ENCODE measurements at places on chromosomes 13 and 19. TPM values are rescaled to one million over a fixed set of nuclear protein-coding genes. Genes with fewer than 3 reads are reported as not detected.

DNA sequence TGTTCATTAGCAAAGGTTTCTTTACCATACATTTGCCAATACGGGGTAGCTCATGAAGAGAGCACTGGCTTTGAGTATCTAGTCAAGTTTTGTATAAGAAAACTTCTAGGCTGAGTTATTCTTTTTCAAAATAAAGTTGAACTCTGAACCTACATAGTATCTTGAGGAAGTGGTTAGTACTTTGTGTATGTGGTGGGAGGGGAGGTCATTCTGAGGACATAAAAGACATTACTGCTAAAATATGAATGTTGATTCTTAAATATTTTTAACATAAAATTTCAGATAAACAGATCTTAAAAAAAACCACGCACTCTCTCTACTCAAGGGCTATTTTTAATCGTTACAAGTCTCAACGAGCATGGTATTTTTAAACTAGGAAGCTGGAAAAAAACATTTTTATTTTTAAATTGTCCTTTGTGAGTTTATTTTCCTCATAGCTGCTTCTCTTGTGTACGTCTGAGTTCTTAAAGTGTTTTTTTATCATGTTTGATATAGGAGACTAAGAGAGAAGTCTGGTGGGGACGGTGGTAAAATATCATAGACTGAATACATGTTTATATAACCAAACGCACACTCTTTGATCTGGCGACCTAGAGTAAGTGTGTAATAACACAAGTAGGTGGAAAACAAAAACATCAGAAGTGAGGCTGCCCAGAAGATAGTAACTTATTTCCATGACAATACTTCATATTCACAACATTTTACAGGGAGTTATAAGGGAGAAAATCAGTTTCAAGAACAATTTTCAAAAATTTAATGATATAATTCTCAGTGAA is 118.0 kb upstream of the POSTN start:
- no peak for DNase-seq

DNA sequence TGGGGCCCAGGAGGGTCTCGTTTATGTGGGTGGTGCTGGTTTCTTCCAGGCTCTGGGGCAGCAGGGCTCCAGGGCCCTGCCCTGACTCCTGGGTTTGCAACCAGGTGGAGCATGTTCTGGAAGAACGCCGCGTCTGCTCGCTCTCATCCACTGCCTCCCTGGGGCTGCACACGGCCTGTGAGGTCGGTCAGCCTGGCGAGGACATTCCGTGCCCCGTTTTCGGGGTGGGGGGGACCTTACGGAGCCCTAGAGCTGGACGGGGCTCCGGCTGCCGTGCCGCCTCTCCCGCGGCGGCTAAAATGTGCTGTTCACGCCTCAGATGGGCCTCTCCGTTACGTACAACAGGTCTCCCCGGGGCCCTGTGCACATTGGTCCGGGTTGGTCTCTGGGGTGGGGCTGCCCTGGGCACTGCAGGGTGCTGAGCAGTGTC is 3.3 kb downstream of the GNA11 start:
- no peak for DNase-seq

Gene MEIS3
- total RNA-seq: 9.2 TPM

Gene SERTM1
- total RNA-seq: 0.98 TPM

Gene ADAMTS10
- total RNA-seq: 13.1 TPM

- DNase-seq: no peak
These were observed 43.3 kb downstream of the EPS15L1 start for GRCh38 chr19:16428372-16429036.

GRCh38 chr13:41622432-41623429 is 165.4 kb downstream of the RGCC start:
- DNase-seq: no peak

GRCh38 chr13:27267596-27267995 is 3.0 kb upstream of the RASL11A start:
- no peak for DNase-seq

- DNase-seq: no peak
These were observed 628.9 kb downstream of the DIAPH3 start for GRCh38 chr13:59534806-59535205.

- DNase-seq: no peak
These were observed 1.0 kb upstream of the BCAM start for GRCh38 chr19:44807652-44808462.

Gene OSCAR
- total RNA-seq: 2.4 TPM

GRCh38 chr19:3389876-3390371 is 23.5 kb downstream of the NFIC start:
- DNase-seq: no peak

DNA sequence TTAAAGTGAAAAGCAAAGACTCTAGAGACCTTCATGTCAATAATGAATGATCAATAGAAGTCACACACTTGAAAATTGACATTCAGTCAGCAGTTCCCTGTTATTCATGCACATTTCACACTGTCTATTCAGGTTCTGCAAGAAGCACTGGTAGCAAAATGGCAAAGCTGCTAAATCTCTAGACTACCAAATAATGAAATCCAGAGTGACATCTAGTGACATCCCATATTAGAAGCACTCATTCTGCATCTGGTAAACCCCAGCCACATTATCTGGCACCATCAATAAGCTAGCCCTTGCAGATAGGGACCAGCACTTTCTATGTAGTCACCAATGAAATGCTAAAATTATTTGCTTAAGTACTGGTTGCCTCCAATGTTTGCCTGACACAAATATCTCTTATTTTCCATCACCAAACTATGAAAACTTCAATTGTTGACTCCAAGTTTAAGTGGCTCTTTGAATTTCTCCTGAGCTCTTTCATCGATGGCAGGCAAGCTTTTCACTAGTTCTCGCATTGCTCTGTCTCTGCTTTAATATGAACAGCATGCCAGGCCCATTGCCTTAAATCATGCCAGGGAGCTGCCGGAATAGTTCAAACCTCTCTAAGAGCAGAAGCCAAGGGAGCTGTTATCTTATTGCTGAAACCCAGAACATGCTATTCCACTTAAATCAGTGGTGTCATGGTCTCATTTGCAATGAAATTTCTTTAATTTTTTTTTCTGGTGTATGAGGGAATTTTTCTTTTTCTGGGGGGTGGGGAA is 409.9 kb downstream of the MZT1 start:
- no peak for DNase-seq

GRCh38 chr13:40662866-40663265 is 3.6 kb downstream of the FOXO1 start:
- no peak for DNase-seq

DNA sequence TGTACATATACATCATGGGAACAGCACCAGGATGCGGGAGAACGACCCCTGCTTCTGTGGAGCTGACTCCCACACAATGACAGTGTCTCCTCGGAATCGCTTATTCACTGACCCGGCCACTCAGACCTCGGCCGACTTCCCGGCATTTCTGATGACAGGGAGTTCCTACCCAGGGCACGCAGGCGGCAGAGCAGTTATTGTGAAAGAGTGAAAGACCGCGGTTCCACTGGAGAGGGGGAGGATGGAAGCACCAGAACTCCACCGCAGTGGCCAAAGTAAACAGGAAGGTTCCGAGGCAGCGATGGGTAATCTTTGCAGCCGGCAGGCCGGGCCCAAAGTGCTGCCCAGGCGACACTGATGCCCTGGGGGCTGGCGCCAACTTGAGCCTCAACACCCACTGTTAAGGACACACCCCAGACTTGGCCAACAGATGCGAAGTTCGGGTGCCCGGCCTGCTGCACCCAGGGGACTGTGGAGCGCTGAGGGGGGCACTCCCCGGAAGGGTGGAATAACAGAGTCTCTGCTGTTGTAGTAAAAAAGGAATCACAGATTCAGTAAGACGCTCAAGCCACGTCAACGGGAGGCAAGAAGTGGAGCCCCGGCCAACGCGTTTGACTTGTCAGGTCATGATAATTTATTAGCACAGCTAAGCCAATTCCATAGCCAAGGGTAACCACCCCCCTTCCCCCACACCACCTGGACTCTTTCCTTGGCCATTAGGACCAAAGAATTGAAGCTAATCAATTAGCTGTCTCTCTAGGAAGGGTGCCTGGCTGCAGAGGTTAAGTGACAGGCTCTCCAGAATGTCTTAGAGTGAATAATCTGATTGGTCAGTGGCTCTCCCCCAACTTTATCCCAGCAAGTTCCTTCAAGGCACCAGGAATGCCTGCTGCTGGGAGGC is 5.8 kb downstream of the MLLT1 start:
- peak; percentile 97 for DNase-seq

Gene GNG7
- total RNA-seq: 22.8 TPM

- no peak for DNase-seq
These were observed 2.9 kb upstream of the IRS2 start for GRCh38 chr13:109789262-109789661.

DNA sequence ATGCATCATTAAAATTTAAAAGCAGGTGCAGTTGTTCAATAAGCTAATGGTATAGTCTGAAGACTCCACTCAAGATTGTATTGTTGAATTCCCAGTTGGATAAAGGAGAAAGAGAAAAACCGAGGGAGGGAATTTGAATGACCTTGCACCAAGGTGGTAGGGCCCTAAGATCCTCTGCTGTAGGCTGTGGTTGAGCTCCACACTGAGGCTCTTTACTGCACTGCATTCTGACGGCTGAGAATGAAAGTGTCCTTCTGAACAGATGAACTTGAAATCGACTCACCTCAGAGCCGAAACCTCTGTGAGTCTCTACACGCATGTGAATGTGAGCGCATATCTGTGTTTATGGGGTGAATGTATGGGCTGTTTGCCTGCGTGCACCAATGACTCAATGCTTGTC is 388.9 kb upstream of the DACH1 start:
- DNase-seq: no peak

Gene LRRC4B
- 2.0 TPM for total RNA-seq

Gene ARHGAP33
- 1.3 TPM for total RNA-seq

Gene CBY2
- not detected for total RNA-seq

- no peak for DNase-seq
These were observed 1.0 kb downstream of the MRPS31 start for GRCh38 chr13:40769970-40770369.

DNA sequence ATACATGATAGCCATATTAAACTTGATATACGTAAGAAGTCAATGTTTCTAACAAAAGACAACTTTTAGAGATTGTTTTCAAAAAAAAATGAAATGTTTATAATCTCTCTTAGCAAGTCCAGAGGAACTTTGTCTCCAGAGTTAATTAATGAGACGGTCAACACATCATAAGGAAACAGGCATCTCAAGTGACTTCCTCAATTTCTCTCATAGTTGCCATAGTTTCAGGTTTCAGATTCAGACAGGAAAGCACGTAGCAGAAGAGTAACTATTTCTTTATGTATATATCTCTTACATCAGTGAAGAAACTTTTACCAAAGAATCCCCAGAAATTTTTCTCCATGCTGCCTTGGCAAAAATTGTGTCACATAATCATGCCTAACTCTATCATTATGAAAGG is 159.6 kb upstream of the ATXN8OS start:
- no peak for DNase-seq

DNA sequence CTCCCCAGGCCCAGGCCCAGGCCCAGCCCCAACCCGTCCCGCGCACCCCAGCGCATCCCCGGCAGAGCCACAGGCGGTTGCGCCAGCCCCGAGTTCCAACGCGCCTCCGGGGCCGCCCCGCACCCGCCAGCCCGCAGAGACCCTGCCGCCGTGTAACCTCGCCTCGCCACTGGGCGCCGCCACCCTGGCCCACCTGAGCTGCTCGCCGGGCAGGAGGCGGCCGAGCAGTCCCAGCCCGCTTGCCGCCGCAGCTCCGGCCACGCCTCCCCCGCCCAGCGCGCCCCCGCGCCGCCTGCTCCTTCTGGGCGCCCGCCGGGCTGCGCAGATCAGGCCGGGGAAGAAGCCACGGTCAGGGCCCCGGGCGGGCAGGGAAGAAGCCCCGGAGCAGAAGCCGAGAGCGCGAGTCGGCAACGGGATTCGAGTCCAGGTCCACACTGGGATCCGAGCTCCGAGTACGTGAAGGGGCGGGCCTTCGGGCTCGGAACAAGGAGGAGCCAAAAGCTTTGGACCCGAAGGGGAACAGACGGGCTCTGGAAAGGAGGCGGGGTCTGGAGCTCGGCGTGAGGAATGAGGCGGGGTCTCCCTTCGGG is at the start of gene MBOAT7:
Gene MBOAT7 (minus strand): TSS at position 436 of the 590 bp plus-strand sequence. CDS start 1,072 bp downstream, outside the sequence.
- DNase-seq: no peak

Gene ZNF738
- 2.3 TPM for total RNA-seq

Gene BRME1
- total RNA-seq: 0.70 TPM

GRCh38 chr13:63972328-63972727 is 2556.7 kb upstream of the PCDH20 start:
- DNase-seq: no peak

Gene RYR1
- 1.7 TPM for total RNA-seq

DNA sequence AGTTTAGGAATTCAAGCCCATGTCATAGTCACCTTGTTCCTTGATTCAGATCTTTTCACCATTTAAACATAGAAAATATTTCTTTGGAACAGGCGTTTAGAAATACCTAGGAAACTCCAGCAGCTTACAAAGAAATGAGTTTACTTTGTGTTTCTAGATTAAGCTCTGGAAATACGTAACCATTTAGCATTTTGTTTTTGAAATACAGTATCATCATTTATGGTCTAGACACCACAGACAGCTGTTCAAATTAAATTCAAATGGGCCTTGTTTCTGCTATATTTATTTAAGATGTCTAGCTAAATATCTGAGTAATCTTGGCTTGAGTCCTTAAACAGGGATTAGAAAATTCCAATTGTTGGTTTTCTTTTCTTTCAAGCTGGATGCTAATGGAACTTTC is 228.5 kb downstream of the NDFIP2 start:
- DNase-seq: no peak

DNA sequence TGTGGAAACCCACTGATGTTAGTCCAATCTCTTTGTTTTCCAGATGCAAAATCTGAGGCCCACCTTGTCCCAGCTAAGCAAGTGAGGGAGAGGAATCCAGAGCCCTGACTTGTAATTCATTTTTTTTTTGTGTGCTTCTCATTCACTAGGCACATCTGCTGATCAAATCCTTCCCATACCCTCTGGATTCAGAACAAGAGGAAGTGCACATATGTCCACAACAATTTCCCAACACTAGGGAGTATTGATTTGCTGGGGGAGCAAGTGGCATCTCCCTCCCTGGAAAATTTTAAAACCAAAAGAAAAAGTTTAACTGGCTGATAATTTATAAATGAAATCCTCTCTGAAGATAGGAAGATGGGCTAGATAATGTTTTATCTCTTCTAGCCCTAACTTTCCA is 94.6 kb upstream of the RFC3 start:
- no peak for DNase-seq

DNA sequence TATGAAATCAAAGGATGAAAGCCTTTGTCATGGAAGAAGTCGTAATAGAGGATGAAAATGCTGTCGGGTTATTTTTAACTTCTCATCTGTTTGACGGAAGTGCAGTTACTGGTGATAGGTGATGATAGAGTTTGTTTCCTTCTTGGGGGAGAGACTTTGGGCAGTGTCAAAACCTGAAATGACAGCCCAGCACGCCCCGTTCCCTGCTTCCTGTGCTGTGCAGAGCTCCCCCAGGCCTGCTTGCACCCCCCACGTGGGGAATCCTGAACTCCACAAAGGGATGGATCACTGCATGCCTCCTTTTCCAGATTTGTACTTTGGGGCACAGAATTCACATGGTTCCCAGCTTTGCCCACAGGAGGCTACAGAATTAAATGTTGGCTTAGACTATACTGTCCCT is 102.7 kb downstream of the ATP11A start:
- DNase-seq: peak; percentile 40

DNA sequence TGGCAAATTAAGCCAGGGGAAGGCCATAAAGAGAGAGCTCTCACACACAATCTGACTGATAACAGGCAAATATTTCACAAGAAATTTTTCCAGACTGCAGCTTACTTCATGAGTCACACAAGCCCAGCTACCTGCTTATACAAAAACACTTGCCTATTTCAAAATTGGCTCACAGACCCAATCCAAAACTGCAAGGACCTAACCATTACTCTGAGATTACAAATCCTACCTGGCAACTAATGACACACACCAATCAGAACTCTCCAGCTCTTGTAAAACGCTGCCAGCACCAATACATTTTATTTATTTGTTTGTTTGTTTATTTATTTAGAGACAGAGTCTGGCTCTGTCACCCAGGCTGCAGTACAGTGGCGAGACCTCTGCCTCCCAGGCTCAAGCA is 18.1 kb upstream of the ZFP82 start:
- no peak for DNase-seq
